ENCODE measurements at places on chromosomes 7 and 10. TPM values are rescaled to one million over a fixed set of nuclear protein-coding genes. Genes with fewer than 3 reads are reported as not detected.

DNA sequence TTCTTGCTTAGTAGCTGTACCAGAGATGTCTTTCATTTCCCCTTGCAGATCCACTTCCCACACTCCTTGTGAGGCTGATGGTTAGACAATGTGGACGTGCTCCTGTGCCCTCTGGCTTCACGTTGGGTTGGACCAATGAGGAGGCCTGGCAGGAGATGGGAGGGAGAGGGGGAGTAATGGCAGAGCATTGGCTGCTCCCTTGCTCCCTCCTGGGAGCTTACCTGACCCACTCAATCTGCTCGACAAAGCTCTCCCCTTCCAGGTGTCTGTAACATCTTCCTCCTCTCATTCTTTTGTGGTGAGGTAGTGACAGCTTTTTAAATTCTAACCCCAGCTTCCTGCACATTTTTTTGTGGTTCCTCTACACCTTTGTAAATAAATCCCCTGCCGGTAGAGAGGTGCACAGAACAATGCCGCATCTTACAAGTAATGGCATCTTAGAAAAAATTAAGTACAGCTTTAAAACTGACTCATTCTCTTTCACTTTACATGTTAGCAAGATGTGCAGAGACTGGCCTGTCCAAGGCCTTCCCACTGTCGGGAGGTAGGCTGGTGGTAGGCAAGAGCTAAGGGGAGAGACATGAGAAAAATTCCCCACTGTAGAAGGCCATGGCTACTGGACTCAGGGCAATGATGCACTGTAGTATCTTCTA lies 134.3 kb downstream of the HTR7 start:
- no peaks in the 10 kb centered on the region for H3K27me3 ChIP-seq
- H3K36me3 ChIP-seq, result no peaks in the 10 kb centered on the region
- no peaks in the 10 kb centered on the region for H3K4me1 ChIP-seq
- peak overlapping the region; percentile 18 for H3K4me3 ChIP-seq

DNA sequence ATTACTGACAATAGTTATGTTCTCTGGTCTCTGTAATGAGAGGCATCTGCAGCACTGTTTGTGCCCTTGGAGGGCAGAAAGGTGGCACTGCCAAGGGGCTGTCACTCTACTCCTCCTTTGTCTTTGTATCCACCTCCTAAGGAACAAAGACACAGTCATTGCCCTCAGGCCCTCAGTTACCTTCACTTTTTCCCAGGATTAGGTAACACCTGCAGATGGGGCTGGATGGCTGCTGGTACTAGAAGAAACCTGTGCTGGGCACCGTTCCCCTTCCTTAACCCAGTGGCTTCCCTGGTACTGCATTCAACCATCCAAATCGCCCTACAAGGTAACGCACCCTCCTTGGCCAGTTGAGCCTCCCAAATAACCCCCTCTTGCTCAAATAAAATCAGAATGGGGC lies 246.9 kb upstream of the NEBL start:
- H3K27me3 ChIP-seq, result no peaks in the 10 kb centered on the region
- no peak overlapping the region for H3K4me3 ChIP-seq
- H3K27ac ChIP-seq, result no peak overlapping the region
- no peaks in the 10 kb centered on the region for H3K36me3 ChIP-seq

DNA sequence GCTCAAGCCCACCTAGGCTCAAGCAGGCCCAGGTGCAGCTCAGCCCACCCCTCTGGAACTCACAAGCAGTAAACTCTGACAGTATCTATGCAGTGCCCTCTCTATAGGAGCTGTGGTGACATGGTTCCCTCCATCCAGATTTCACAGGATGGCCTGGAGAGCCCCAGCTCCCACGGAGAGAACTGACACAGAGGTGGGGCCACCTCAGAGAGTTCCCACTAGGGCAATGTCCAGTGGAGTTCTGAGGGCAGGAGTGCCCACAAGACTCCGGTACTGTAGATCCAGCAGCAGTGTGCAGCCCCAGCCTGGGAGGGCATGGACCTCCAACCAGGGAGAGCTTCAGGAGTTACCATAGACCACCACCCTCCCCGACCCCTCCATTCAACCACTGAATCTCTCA lies 37.3 kb upstream of the CNPY1 start:
- no peak overlapping the region for H3K4me3 ChIP-seq
- ATAC-seq, result no peak
- peaks cover 36% of the 10 kb centered on the region for H3K27me3 ChIP-seq
- H3K27ac ChIP-seq, result no peak overlapping the region

DNA sequence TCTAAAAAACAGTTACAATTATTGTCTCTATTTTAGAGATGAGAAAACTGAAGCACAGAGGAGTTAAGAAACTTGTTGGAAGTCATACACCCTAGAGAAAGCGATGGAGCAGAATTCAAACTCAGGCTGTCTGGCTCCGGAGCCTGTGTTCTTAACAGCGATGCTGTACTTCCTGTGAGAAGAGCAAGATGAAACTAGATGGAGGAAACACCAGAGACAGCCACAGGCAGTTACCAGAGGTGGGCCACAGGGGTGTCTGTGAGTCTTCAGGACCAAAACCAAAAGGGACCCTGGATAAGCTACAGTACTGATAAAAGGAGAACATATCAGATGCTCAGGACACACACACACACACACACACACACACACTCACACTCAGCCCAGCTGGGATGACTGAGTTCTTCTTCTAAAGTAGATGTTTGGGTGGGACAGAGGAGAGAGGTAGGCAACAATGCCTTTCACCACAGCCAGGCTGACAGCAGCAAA lies 289.2 kb downstream of the FZD1 start:
- no peak for ATAC-seq
- no peaks in the 10 kb centered on the region for H3K4me1 ChIP-seq
- no peaks in the 10 kb centered on the region for H3K36me3 ChIP-seq
- H3K27me3 ChIP-seq, result no peaks in the 10 kb centered on the region
- no peak overlapping the region for H3K4me3 ChIP-seq

DNA sequence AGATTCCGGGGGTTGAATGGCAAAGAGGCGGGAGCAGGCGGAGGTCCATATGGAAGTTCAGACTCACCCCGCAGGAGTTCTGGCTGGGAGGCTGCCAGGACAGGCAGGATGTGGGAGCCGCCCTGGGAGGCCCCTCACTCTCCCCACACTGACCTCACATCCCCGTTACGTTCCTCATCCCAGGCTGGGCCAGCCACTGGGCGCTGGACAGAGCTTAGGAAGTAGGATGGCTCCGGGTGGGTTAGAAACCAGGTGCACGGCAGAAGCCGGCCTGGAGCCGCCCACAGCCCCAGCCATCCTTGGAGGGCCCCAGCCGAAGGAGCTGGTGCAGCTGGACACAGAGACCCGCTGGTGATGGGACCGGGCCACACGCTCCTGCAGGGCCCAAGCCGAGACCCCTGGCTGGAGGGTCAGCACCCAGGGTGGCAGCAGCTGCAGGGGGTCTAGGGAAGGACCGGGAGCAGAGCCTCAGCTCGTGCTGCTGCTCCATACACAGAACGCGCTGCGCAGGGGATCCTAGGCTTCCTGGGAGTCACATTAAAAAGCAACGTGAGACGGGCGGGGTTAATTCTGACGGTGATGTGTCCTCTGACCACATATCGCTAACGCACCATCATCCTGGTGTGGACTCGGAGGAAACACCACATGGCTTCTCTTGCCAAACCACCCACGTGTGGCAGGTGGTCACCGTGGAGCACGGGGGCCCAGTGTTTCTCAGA lies 98.6 kb upstream of the DIP2C start:
- H3K4me1 ChIP-seq, result peaks cover 3% of the 10 kb centered on the region
- H3K36me3 ChIP-seq, result no peaks in the 10 kb centered on the region
- no peak overlapping the region for H3K4me3 ChIP-seq
- H3K27me3 ChIP-seq, result peaks cover 4% of the 10 kb centered on the region

GRCh38 chr10:43131256-43131655 lies 7.0 kb upstream of the CSGALNACT2 start:
- H3K27me3 ChIP-seq, result no peaks in the 10 kb centered on the region
- ATAC-seq, result no peak
- H3K4me3 ChIP-seq, result no peak overlapping the region

- no peak overlapping the region for H3K4me3 ChIP-seq
- ATAC-seq, result no peak
- H3K4me1 ChIP-seq, result no peaks in the 10 kb centered on the region
- no peaks in the 10 kb centered on the region for H3K36me3 ChIP-seq
- H3K27ac ChIP-seq, result no peak overlapping the region
These were observed 149.4 kb upstream of the NPS start for GRCh38 chr10:127399668-127400067.

Gene TAS2R3
- 1.4 TPM for total RNA-seq

All from activated T-helper 17 cell treated with anti-CD3 and anti-CD28 coated beads, Interleukin-2, amount 50 U/mL, for 72 hours (primary cell).